ENCODE measurements at places on chromosomes 5 and 9. TPM values are rescaled to one million over a fixed set of nuclear protein-coding genes. Genes with fewer than 3 reads are reported as not detected.

DNA sequence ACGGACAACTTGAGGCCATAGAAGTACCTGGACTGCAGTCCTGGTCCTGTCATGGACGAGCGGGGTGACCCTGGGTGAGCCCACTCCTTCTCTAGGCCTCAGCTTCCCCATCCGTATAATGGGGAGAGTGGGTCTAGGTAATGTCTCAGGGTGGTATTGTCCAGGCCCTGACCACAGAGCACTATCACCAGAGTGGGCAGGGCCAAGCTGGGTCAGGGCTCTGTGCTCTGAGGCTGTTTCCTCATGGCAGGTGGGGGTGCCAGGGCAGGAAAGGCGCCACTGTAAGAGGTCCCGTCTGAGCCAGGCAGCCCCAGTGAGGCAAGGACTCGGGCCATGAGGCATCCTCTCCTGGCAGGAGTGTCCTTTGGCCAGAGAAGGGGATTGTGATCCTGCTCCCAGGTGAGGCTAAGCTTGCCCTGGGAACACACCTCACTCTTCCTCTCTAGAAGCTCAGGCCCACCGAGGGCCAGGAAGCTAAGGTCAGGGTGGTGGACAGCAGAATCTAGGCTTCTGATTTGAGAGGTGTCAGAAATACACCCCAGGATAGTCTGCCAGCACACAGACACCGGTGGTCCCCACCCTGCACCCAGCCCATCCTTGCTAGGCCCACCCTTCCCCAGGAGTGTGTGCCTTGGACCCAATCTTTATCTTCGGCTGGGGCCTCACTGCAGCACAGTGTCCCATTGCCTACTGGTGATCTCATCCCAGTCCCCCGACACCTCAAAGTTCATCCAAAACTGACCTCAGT lies 1.5 kb upstream of the MYOZ3 start:
- no peak for DNase-seq

GRCh38 chr9:19934301-19934871 lies 145.5 kb upstream of the SLC24A2 start:
- DNase-seq = no peak

DNA sequence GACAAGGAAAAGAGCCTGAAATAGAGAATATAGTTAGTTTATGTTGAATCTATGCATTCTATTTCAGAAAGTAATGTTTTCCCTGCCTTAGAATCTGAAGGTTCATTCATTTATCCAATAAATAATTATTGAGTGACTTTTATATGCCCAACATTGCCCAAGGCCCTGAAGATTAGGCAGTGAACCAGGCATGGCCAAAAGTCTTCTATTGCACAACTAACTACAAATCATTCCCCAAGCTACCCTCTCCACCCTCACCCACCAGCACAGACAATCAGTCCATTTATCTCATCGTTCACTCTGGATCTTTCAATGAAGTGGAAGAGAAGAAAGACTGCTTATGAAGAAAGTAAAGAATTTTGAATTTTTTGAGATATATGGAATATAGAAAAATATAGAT lies 268.4 kb downstream of the PLK2 start:
- no peak for DNase-seq

DNA sequence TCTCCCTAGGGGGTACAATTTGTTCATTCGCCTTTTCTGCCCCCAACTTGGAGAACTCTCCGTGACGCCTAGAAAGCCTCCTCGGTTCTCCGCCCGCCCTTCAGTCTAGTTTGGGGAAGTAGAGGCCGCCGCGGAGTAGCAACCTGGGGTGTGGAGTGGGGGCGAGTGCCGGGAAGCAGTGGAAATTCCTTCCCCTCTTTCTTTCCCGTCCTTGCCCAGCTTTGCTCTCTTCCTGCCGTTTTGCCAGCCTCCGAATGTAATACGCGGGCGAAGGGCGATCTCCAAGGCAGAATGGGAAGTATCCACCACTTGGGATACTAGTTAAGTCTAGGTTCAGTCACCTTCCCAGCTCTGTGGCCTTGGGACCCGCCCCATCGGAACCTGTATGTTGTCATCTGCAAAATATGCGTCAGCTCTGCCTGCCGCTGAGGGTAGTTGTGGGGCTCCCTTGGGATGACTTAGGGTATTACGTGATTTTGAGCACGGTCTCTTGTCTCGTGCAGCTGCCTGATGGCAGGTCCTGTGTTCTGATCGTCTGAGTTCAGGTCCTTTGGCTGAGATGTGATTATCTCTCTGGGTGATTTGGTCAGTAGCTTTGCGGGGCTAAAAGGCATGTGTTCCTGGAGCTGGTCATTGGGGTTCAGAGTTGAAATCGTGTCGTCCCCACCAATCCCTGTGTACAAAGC lies 724 bp downstream of the PAM start:
- peak; percentile 82 for DNase-seq

Gene NUDCD2
- 28.3 TPM for total RNA-seq

Data from A172 (cell line).